ENCODE measurements at places on chromosomes 7 and 10.
A peak's percentile ranks its signal among the peaks of the same experiment; 100 is the strongest.

DNA sequence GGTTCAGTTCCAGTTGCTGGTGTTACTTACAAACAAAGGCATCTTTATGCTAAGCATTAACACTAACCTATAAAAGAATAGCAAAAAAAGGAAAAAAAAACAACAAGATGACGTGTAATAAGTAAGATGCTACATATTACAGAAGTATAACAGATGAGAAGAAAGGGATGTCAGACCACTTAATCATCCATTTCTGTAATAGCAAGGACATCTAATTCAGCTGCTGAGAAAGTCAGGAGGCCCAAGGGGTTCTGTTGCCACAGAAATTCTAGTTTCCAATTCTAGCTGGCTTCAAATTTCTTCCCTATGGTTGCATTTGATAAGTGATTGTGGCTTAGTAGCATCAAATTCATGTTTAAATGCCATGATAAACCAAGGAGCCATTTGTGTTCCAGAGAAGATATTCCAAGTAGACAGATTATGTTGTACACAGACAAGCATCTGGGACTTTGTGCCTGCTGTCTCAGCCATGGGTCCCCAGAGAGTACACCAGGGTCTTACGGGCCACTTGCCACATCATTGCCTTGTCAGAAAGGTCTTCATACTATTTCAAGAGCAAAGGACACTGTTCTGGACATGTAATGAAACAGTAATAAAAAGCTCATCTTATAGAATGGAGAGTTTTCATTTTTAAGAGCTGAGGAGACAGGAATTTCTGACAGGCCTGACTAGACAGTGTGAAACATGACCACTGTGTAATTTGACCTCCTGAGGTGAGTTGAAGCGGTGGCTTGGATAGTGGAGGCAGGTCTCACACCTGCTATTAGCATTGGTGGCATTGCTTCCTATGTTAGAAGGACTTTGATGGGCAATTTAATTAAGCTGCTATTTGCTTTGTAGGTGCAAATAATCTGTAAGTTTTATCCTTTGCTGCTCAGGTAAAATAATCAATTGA is 4.2 kb upstream of the ASB4 start:
- DNase-seq, result no peak

DNA sequence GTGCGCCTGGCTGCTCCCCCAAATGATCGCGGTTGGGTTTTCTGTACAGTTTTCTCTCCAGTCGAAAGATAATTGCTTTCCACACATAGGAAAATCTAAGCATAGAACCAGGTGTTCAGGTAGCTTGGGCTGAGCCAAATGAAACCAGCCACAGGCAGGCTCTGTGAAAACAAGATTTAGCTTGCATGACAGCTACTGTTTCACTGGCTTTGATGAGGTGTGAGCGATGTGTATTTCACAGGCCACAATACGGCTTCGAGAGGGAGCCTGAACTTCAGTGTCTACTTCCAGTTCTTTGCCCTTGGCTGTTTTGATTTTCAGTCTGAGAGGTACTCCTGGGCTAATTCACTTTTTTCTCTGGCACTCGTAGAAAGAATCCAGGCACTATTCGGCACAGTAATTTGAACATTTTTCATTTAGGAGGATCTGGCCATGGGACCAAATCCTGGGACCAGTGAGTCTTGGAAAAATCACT is 110.5 kb downstream of the JCAD start:
- DNase-seq, result peak; percentile 35

DNA sequence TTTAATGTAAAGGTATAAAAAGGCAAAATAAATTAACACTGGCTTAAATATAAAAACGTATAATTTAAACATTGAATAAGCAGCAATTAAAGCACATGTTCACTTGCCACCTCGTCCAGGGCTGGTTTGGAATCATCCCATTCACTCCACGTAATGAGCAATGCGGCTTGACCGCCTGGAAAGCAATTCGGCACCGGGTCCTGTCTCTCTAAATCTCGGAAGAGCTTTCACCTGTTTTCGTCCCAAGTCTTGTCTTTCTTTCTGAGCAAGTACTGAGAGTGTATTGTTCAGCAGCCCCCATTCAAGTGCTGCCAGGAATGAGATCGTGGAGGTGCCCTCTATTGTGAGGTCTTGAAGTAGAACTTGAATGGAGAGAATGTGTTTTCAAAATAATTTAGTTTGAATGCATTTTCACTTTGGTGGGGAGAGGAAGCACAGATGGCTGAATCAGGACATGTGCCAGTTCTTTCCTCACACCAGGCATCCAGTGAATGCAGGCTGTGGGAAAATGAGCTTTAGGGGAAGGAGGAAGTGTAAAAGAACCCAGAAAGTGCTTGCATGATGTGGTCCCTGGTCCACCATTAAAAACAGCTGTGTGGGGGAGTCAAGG is 515.2 kb downstream of the REEP3 start:
- no peak for DNase-seq

GRCh38 chr7:83161186-83161585 is 1.5 kb downstream of the PCLO start:
- DNase-seq, result no peak

DNA sequence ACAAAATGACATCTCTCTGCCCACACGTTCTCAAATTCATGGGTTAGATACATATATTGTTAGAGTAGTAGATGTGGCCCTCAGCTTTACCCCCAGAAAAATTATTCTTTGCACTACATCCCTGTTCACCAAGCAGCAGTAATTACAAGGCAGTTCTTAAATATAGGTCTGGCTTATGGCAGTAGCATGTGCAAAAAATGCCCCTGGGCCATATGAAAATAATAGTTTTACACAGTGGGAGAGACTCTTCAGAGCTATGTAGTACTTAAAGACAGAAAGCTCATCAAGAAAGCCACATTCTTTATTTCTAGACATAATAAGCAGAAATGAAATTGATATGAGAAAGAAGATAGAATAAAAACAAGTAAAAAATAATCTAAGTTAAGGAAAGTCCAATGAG is 196.3 kb upstream of the FOXP2 start:
- DNase-seq, result no peak

DNA sequence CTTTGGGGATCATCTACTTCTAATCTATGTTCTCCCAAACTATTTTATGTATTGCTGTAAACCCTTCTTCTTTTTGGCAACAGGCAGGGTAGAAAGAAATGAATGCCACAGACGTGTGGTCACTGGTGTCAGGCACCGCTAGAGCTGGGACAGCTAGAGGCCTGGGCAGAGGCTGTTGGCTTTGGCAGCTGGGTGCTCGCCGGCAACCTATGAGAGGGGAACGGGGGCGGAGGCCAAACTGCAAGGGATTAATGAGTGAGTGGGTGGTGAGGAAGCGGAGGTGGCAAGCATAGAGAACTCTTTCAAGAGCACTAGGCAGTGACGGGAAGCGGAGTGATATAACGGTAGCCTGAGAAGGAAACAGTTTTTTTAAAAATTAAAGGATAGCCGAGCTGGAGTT is 78.5 kb downstream of the CREB5 start:
- DNase-seq, result no peak

- DNase-seq, result no peak
These were observed 135.4 kb upstream of the KMT2E start for GRCh38 chr7:104878577-104878976.

DNA sequence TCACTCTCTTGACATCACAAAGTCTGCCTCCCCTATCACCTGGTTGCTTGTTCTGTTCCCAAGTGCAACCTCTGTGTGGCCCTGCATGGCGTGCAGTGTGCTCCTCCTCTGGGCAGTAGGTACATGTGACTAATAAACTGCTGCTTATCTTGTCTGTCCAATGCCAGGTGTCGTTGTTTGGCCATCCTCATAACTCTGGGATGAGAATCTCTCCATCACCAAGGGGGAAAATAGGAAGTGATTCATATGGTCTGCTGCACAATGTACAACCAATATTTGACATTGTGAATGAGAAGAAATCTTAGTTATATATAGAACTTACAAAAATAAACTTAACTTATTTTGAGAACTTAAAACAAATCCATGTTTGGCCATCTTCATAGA is 135.2 kb downstream of the INHBA start:
- no peak for DNase-seq

GRCh38 chr7:96179341-96179740 is 142.6 kb downstream of the SLC25A13 start:
- DNase-seq, result no peak

GRCh38 chr10:30364345-30365268 is 15.5 kb upstream of the MTPAP start:
- DNase-seq, result no peak

DNA sequence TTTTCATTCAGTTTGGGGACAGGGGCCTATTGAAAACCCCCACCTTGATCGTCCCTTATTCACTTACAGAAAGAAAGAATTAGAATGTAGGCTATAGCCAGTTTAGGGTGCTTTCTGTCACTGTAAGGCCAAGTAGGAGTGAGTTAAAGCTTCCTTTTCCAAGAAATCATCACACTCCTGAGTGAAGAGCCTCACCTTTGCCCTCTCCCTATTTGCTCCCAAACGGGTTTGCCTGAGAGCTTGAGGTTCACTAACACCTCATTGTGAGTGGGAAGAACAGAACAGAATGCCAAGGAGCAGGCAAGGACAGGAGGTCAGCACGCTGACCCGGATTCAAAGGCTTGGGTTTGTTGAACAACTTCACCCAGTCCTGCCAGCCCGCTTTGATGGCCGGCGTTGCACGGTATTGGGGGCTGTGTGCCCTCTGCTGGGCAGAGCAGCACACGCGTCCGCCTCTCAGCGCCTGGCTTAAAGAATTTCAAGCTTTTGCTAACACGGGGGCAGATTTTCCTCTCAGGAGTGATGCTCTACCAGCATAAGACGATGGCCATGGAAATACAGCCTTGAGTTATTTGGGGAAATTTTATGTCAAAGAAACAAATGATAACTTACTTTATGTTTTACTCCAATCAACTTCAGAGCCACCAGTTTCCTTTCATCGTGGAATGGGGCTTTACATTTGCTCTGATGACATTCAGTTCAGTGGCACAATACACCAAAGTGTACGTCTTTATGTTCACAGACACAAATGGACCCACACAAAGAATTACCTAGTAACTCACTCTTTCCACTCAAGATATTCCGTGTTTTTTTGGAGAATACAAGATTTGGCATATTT is 470.0 kb downstream of the SUGCT start:
- peak; percentile 38 for DNase-seq

DNA sequence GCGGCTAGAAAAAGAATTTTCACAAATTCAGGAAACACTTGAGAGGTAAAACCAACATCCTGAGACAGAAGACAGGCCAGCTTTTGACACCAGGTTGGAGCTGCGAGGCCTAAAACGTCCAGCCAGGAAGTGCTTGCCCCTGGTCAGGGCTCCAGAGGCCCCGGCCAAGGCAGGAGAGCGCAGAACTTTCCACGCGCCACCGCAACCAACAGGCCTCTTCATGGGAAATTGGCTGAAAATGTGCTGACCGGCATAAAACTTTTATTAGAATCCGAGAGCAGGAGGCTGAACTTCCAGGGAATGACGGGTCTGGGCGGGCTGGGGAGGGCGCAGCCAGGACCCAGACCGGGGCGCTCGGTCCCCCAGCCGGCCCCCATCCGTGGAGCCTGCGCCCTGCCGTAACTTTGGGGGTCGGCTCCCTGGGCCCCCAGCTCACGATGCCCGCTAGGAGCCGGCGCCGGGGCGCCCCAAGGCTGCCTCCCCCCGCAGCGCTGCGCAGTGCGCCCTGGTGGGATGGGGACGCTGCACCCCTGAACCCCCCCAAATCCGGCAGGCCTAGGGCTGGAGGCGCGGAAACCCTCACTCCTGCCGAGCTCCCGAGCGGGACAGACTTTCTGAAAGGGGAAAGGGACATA is 414.0 kb upstream of the MKI67 start:
- DNase-seq, result no peak

GRCh38 chr7:41878309-41879295 is 175.7 kb upstream of the INHBA start:
- DNase-seq, result no peak

- no peak for DNase-seq
These were observed 5.5 kb downstream of the IGFBP3 start for GRCh38 chr7:45915606-45916005.

DNA sequence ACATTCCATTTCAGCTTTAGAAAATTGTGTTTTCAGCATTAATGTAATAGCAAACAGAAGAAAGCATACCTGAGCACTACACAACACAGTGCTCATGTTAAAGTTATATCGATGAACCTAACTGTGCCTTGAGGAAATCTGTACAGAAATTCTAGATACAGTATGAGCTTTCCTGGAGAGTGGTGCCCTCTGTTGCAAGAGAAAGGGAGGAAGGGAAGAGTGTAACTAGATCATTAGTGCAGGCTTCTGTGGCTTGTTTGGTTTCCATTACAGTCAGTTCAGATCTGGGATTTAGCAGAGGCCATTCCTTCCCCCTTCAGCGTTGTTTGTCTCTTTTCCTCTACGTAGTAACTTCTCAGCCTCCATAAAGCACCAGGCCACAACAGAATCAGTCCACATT is 139.7 kb downstream of the HTR7 start:
- DNase-seq, result no peak

GRCh38 chr10:74901301-74901700 is 74.9 kb downstream of the KAT6B start:
- DNase-seq, result no peak

GRCh38 chr7:37100735-37101331 is 347.8 kb downstream of the ELMO1 start:
- DNase-seq, result no peak

DNA sequence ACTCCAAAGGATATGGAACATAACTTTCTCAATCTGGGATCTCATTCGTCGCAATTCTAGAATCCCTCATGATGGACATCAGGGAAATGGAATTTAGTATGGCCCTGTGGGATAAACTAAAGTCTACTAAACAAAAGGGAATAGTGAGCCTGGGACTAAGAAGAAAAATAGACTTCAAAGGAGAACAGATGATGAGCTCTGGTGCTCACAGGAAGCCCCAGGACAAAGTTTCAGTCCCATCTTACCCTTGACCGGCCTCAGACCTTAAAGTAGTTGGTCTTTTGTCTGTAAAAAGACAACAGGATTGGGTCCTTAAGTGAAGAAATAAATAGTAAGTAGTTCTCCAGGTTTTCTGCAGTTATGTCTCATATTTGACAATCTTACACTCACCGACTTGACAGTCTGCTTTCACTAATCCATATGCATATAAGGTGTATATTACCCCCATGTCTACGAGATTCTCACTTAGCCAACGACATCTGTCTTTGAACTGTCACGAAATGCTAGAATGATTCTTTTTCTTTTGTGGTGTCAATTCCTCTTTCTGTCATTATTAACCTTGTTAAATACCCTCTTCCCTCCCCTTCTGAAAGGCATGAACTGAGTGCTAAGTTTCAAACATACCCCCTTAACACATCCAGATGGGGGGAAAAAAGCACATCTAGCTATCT is 10.9 kb upstream of the IKZF1 start:
- no peak for DNase-seq

GRCh38 chr10:101840741-101841453 is 2.7 kb downstream of the KCNIP2 start:
- peak; percentile 87 for DNase-seq

- no peak for DNase-seq
These were observed 39.9 kb upstream of the SMNDC1 start for GRCh38 chr10:110344622-110345021.

- DNase-seq, result no peak
These were observed 6.8 kb downstream of the TACR2 start for GRCh38 chr10:69409968-69410367.

DNA sequence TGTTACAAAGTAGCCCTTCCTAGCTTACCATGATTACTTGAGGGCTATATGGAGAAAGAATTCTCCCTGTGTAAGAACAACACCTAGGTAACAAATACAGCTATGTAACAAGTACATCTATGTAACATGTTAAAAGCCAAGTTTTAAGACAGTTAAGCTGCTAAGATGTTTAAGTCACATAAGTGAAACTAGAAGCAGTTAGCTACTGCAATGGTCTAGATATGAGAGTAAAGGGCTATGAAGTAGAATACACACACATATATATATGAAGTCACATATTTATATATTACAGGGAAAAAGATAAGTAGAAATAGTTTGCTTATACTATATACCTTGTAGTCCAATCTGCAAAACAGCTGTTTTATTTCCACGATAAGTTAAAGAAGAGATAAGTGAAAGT is 14.4 kb downstream of the POT1 start:
- no peak for DNase-seq
